8988T (cell line): ENCODE measurements at places on chromosomes 16 and 17.

DNA sequence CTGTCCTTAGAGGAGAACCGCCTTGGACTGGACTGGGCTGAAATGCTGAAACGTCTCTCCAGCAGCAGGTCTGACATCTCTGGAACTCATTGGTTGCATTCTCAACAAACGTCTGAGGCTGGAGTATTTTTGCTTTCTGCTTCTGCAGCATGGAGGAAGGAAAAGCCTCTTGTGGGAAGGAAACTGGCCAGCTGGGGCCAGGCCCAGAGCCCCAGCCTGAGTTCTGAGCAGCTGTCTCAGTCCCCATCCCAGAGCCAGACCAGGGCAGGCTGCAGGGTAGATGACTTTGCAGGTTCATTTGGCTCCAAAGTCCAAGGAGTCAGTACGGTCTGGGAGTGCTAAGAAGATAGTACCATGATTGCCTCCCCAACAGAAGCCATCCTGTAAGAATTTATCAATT is 18.3 kb downstream of the TEKT3 start:
- DNase-seq = no peak

GRCh38 chr16:67805718-67806427 is 487 bp downstream of the RANBP10 start:
- DNase-seq = no peak

- no peak for DNase-seq
Observed at GRCh38 chr16:10756574-10756973, 12.9 kb downstream of the NUBP1 start.

- DNase-seq = no peak
Observed at GRCh38 chr16:10965440-10966061, 21.2 kb downstream of the CLEC16A start.

- DNase-seq = no peak
Observed at GRCh38 chr17:78596871-78597764, 19.9 kb upstream of the DNAH17 start.

DNA sequence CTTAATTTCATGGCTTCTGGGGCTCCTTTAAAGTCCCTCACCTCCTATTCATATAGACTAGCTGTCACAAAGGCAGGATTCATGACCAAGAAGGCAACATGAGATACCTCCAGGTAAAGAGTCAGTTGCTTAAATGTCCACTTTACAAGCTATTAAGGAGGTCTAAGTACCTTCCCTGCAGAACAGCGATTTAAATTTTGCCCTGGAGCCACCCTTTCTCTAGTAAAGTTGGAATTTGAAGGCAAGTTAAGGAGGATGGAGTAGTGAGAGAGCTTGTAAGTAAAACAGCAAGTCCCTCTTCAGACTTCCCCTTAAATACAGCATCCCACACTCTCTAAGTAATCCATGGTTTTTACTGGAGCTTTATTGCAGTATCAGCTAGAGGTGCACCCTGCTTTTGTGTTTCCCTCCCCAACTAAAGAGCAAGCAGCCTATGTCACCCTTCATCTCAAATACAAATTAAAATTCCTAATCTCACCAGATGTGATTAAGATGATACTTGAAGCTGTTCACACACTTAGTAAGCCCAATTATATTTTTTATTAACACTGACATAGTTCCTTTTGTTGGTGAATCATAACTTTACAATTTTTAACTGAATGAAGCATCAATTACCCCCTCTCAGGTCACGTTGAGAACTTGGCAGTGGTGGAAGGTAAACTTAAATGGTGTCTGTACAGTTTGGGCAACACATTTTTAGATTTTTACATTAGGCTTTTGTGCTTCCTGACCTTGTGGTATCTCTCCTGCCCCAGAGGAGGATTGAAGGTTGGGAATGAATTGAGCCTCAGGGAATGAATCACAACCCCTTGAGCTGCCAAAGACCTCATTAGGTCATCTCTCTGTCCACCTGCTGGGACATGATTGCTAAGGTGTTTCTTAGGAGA is 108.9 kb downstream of the TANGO6 start:
- no peak for DNase-seq

DNA sequence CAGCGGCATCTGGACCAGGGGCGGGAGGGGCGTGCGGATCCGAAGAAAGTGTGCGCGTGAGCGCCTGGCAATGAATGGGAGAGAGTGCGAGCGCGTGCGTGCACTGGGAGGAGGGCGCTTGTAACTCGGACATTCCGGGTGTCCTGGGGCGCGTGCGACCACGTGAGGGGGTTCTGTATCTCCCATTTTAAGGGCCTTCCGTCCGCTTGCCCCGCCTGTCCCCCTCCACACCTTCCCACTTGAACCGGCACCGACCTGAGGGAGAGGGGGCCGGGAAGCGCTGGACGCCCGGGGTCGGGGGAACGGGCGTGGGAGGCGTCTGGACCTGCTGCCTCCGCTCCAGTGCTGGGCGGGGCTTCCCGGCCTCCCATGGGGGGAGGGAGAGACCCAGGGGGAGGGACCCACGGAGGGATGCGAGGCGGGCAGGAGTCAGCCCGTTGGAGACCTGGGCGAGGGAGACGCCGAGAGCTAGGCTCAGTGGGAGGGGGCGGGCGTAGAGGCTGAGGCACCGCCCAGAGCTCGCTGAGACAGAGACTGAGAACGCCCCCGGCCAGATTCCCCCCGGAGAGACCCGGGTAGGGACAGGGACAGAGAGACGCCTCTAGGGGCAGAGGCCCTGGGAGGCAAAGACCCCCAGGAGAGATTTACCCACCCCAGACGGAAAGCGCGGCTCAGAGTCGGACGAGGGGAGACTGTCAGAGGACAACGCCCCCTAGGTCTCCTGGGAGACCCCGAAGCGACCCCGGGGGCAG is at the start of gene KREMEN2:
Gene KREMEN2, plus strand, starts transcription at position 553 of the 752 bp plus-strand sequence. CDS start 246 bp downstream, outside the sequence.
- DNase-seq = peak; percentile 94

DNA sequence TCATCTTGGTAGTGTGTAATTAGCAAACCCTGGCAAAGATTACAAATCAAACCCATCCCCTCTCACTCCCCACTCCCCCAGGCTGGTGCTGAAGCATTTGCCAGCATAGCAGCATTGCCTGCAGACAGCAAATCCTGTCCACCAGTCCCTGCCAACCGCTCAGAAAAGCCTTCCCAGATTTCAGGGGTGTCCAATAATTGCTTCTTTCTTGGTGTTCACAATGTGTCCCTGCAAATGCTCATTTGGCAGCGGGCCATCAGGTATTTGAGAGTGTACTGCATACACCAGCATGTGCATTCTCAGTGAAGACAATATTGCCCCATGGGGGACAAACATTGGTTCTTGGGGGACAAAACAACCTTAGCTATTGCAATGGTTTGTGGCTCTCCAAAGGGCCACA is 28.2 kb downstream of the ORC6 start:
- no peak for DNase-seq

GRCh38 chr16:10979717-10980601 is 35.6 kb downstream of the CLEC16A start:
- no peak for DNase-seq

- DNase-seq = no peak
Observed at GRCh38 chr16:16062023-16062937, 112.9 kb downstream of the ABCC1 start.

DNA sequence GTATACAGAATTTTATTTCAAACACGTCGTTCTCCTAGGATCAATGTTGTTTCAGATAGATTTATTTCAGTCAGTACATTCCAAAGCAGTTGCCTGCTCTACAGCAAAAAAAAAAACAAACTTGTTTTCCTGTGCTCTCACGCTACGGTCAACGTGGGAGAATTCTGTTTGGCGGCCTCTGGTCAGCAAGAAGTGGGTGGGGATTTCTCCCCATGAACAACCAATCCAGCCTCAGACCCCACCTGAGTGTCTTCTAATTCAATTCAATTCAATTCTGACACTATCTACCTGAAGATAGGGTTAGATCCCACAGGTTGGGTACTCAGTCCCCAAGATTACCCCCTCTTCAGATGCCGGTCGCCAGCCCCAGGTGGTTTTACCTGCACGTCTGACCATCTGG is 22.1 kb downstream of the C17orf58 start:
- DNase-seq = no peak

DNA sequence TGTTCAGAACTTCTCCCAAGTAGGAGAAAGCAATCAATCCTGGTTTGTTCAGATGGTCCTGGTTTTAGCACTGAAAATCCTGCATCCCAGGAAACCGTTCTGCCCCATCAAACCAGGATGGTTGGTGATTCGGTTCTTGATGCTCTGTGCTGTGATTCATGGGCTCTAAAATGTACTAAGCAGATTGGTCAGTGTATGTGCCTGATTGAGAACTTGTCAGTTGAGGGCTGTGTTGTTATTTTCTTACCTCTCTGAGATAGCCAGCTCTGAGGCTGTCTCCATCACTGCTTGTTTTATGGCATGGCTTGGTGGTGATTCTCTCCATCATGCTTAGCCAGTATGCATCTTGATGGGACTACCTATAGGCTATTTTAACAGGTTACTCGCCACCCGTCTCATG is 246.9 kb upstream of the RBFOX1 start:
- no peak for DNase-seq

DNA sequence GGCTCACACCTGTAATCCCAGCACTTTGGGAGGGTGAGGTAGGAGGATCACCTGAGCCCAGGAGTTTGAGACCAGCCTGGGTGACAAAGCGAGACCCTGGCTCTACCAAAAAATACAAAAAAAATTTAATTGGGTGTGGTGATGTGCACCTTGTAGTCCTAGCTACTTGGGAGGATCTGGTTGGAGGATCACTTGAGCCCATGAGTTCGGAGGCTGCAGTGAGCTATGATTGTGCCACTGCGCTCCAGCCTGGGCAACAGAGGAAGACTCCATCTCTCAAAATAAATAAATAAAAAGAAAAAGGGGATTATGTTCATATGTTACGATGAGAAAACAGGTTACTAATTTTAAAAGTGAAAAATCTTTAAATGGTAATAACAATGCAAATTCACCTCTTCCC is 996 bp downstream of the MLKL start:
- DNase-seq = no peak

- peak; percentile 83 for DNase-seq
Observed at GRCh38 chr17:39197380-39198185, at the start of gene CACNB1. CACNB1 (minus strand) TSS chr17:39197669; CDS start chr17:39197495, 174 bp downstream.

GRCh38 chr16:86299882-86300610 is 210.3 kb upstream of the FOXF1 start:
- DNase-seq = no peak

GRCh38 chr16:65429504-65430181 is 307.8 kb upstream of the CDH11 start:
- DNase-seq = no peak
